ENCODE measurements at places on chromosomes 12 and 14.
A peak's percentile ranks its signal among the peaks of the same experiment; 100 is the strongest.

- DNase-seq: no peak
These were observed 20.1 kb downstream of the TSPAN9 start for GRCh38 chr12:3097186-3097804.

- DNase-seq: no peak
These were observed 20.2 kb upstream of the FAM234B start for GRCh38 chr12:13023811-13024530.

- DNase-seq: no peak
These were observed 383.8 kb downstream of the PCNX1 start for GRCh38 chr14:71290960-71291466.

DNA sequence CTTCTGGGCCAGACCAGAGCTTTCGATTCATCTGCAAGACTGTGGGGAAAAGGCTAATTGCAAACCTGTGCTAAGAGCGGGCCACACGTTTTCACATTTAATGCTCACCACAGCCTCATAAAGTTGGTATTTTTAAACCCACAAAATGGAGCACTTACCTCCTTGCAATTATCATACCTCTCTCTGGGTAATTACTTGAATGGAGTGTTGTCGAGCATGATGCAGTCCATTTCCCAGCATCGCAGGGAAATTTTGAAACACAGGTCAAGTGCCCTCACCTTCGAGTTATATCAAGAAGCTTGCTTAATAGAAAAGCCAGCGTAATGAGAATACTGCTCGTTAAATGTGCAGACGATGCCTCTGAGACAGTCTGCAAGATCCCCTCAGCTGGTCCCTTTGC, 8.8 kb upstream of the IFI27L2 start:
- peak; percentile 60 for DNase-seq

DNA sequence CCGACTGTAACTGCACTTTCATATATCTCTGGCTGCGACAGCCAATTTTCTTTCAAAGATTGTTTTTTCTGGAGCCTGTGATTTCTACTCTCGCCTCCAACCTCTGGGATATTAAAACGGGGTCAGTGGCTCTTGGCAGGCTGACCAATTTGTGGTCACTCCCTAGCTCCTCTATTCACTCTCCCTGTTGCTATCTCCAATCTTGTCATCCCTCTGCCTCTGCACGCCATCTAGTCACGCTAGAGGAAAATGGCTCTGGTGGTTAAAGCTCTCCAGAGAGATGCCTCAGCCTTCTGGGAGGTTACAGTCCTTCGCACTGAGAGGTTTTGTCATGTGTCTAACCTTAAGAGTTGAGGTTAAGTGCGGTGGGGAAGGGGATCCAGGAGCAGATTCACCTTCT, 59.8 kb upstream of the CISTR start:
- no peak for DNase-seq

GRCh38 chr14:76125511-76125910, 26.2 kb upstream of the GPATCH2L start:
- DNase-seq: no peak

DNA sequence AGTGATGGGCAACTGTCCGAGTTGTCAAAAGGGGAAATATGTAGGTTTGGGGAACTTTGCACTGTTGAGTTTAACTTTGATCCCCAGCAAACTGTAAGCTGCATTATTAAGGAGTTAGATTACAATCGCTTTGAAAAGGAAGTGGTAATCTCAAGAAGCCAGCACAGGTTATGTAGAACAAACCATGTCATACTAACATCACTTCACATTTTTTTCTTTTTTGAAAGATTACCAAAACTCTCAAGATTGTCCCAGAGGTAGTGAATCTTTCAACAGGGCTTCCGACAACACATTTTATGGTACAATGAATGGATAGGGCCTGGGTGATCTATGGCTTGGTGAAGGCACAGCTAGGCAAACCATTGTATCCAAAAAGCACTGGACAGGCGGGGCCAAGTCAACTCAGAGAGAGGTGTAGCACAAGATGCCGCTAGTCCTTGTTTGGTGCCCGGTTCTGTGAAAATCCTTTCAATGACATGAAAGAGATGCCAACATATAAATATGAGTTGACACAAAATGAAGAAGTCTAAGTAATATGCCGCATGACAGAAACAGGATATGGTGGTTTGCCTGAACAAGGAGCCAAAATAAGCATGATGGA, 24.3 kb upstream of the PARP11 start:
- DNase-seq: no peak

GRCh38 chr14:42004321-42004720, 397.6 kb downstream of the LRFN5 start:
- no peak for DNase-seq

- no peak for DNase-seq
These were observed 21.9 kb upstream of the IFT81 start for GRCh38 chr12:110102255-110102654.

GRCh38 chr12:111393700-111394300, 11.9 kb upstream of the SH2B3 start:
- peak; percentile 92 for DNase-seq
